ENCODE measurements at places on chromosomes 6 and 20.
A peak's percentile ranks its signal among the peaks of the same experiment; 100 is the strongest.

DNA sequence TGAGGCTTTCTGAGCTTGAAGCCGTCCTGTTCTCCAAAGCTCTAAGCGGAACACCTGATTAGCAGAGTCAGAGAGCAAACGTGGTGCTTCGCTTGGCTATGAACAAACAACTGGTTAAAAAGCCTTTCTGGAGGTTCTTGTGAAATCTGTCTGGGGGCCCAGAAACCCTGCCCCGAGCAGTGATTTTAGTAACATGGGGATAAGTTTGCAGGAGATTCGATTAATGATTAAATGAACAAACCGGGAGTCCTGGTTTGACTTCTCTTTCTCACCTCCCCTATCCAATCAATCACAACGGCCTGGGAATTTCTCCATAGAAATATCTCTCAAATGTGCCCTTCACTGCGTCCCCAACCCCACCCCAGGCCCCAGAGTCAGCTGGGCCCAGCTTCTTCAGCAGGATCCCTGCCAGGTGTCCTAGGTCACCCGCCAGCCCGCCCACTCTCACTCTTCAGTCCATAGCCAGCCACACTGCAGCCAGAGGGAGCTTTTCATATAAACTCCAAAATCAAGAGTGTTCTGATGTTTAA lies 43.6 kb downstream of the ZDHHC14 start:
- no peak for DNase-seq

- DNase-seq = no peak
Observed at GRCh38 chr6:56497240-56497639, 145.4 kb downstream of the DST start.

- DNase-seq = no peak
Observed at GRCh38 chr6:147119310-147119709, 84.9 kb upstream of the STXBP5 start.

GRCh38 chr20:41837669-41838224 lies 219.6 kb upstream of the CHD6 start:
- DNase-seq = no peak

DNA sequence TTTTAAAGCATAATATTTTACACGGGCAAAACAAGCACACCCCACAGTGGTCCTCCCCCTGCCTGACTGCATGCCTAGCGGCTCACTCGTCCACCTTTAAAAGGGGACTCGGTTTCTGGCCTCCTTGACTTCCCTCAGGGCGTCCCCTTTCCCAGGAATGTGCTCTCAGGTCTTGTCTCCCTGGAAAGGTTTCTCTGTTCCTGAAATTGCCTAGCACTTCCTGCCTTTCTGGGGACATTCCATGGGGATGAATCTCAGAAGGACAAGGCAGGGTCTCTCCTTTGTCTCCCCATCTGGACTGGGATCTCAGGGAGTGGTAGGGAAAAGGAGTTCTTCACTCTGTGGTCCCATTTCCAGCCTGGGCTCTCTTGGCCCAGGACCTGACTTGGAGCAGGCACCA lies 4.9 kb downstream of the TCF15 start:
- DNase-seq = no peak

DNA sequence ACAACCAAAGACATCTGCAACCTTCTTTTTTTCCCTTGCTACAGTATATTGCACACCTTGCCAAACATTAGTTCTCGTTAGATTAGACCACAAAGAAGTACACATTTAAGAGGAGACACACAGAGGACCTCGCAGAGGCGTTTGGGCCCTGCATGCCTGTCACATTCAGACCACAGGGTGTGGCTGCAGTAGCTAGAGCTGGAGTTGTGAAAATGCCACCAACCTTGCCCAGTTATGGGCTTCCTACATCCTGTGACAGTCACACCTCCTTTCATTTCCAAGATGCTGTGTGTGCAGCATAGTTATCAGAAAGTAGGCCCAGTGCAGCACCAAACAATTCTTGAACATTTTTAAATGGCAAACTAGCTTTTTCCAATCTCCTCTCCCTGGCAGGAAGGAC lies 2.4 kb downstream of the SYNE1 start:
- no peak for DNase-seq

DNA sequence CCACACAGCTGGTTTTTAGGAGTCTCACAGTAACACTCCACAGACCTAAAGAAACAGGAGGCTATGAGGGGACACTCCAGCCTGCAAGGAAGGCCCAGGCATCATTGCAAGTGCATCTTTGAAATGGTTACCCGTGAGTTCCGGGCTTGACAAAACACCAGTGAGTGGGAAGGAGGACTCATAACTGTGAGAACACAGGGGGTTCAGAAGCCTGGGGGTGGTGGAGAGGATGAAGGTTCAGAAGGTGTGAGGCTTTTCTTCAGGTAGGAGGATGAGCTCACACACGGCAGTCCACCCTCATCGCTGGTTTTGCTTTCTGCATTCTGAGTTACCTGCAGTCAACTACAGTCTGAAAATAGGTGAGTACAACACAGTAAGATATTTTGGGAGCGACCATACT lies 39.9 kb downstream of the MAP7 start:
- DNase-seq = no peak

DNA sequence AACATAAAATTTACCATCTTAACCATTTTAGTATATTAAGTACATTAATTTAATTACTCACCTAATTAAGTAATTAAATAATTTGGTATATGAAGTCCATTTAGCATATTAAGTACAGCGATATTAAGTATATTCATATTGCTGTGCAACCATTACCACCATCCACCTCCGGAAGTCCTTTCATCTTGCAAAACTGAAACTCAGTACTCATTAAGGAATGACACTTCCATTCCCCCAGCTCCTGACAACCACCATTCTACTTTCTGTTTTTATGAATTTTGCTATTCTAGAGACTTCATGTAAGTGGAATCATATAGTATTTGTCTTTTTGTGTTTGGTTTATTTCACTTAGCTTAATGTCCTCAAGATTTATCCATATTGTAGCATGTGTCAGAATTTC lies 61.1 kb upstream of the GTSF1L start:
- no peak for DNase-seq

GRCh38 chr20:49482621-49483017 lies at the start of gene KCNB1:
Gene KCNB1 (minus strand): TSS chr20:49482668. CDS start chr20:49482480, 188 bp downstream.
- DNase-seq = peak; percentile 50

- no peak for DNase-seq
Observed at GRCh38 chr20:32600681-32601237, 15.6 kb upstream of the NOL4L start.

GRCh38 chr6:14174996-14175395 lies 57.4 kb downstream of the CD83 start:
- no peak for DNase-seq

GRCh38 chr6:25508051-25508450 lies 144.0 kb upstream of the SCGN start:
- DNase-seq = no peak

- peak; percentile 11 for DNase-seq
Observed at GRCh38 chr20:57435498-57436222, 44.5 kb downstream of the RBM38 start.

GRCh38 chr6:108082539-108082938 lies 8.0 kb upstream of the OSTM1 start:
- DNase-seq = no peak

DNA sequence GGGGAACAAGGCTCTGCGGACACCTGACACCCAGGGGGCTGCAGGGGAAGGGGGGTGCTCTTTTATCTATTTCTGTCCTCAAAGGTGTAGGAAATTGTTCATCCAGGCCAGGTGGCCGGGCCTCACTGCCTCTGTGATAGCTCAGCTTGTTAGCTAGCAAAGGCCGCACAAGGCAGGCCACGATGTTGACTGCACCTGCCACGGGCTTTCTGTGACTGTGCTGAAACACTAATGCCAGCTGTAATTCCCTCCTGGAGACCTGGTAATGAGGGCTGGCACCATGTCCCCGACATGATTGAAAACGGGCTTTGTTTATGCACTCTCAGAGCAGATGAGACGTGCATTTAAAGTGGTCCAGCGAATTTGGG lies 61.4 kb upstream of the APCDD1L start:
- no peak for DNase-seq

DNA sequence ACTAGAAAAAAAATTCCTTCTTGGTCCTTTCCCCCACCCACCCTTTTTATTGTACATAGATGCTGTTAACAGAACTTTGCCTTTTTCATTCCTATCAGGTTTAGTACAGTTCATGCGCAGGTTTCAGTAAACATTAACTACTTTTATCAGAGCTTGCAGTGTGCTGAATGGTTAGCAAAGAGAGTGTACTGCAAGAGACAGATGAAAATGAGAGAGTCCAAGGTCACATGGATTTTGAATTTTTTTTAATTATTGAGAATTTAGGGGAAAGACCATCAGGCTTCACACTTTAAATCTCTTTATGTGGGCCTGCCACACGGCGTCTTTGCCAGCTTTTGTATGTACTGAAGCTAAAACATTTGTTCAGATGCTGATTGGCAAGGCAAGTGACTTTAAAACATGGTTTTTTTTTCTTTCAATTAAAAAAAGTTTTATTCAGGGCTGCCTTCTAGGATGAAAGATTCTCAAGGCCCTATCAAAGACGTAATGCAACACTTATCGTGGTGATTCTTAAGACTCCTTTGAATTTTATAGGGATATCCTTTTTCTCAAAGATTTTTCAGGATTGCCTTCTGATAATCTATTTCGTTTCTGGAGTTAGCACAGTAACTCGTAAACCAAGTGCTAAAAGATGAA lies 32.2 kb downstream of the RREB1 start:
- no peak for DNase-seq
